Mucosa of gallbladder (tissue), 1 donor: ENCODE measurements at places on chromosomes 5 and 9. TPM values are rescaled to one million over a fixed set of nuclear protein-coding genes. Genes with fewer than 3 reads are reported as not detected.

DNA sequence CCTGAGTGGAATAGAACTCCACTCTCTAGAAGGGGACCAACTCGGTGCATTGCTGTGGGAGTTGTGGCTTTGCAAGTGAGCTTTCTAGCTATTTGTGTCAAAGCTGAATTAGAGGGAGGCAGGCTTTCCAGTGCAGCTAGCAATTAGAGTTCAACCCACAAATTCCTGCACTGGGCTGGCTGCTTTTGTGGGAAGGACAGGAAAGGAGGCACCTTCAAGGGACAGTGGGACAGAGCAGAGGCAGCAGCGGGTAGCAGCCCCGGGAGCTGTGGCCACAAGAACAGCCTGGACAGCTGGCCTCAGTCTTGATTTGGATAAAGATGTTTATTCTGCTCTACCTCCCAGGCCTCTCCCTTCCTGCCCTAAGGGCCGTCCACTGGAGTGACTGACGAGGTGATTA, 83.7 kb upstream of the SLIT3 start:
- DNase-seq: no peak

GRCh38 chr5:18742830-18743229, 1108.6 kb downstream of the TAF11L14 start:
- no peak for DNase-seq

- no peak for DNase-seq
Measured at GRCh38 chr9:68978066-68978465, 35.8 kb downstream of the PRKACG start.

DNA sequence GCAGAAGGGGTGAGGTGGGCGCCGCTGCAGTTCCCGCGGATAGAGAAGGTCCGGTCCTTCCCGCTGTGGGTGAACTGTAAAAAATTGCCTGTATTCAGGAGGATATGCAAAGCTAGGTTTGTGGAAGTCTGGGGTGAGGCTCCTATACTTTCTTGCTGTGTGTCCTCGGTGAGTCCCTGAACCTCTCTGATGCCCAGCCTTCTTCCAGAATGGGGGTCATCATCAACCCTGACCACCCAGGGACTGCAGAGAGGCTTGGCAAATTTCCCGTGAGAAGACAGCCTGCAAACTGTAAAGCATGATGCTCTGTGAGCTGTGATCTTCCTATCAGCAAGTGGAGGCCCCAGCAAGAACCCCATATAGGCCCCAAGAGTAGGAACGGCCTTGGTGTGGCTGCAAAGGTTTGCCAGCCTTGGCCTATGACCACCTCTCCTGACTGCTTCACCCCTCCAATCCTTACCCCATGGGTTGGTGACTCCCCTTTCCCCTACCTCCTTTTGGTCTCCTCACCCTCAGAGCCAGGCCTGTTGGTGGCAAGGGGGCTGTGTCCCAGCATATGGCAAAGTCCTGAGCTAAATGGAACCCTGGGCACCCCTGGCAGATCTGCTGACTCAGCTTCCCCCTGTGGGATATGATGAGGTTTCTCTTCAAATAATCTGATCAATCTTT, 760 bp downstream of the ALDH1B1 start:
- no peak for DNase-seq

The TOMM5 gene
- 53.9 TPM for total RNA-seq
